ENCODE measurements at places on chromosomes 16 and 17. TPM values are rescaled to one million over a fixed set of nuclear protein-coding genes. Genes with fewer than 3 reads are reported as not detected.

CIAPIN1 gene
- total RNA-seq, result 39.5 TPM

TMEM238L gene
- total RNA-seq, result not detected

MIEF2 gene
- total RNA-seq, result 16.2 TPM

DNA sequence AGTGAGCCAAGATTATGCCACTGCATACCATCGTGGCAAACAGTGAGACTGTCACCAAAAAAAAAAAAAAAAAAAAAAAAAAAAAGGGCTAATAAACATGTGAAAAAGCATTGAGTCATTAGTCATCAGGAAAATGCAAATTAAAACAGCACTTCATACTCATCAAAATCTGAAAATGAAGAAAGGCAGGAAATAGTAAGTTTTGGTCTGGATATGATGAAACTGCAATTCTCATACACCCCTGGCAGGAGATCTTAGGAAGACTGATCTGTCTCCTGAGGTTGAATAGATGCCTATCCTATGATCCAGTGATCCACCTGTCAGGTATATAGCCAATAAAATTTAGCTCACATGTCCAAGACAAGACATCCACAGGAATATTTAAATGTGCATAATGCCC, 212.7 kb downstream of the CPPED1 start:
- no peaks in the 10 kb centered on the region for H3K4me1 ChIP-seq
- no peaks in the 10 kb centered on the region for H3K36me3 ChIP-seq
- no peak overlapping the region for H3K4me3 ChIP-seq
- no peak for DNase-seq
- H3K27me3 ChIP-seq, result no peaks in the 10 kb centered on the region

GRCh38 chr17:48038687-48039086, 1.1 kb upstream of the COPZ2 start:
- H3K36me3 ChIP-seq, result no peaks in the 10 kb centered on the region
- H3K27me3 ChIP-seq, result no peaks in the 10 kb centered on the region
- H3K4me3 ChIP-seq, result no peak overlapping the region
- no peak for DNase-seq

DNA sequence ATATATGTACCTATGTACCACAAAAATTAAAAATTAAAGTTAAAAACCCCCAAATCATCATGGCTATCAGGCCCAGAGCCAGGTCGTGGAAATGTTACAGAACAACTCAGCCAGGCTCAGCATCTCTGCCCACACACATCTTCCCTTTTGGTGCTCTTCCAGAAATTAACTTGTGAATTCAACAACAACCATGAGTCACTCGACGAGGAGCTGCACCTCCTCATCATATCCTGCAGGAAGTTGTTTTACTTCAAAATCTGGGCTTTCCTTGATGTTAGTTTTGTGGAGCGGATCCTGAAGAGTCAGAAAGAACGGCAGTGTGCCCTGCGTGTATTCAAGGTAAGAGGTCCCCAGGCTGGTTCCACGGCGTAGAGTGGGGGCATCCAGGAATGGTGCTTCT, 10.6 kb downstream of the FBXO39 start:
- no peaks in the 10 kb centered on the region for H3K36me3 ChIP-seq
- DNase-seq, result peak; percentile 28

DNA sequence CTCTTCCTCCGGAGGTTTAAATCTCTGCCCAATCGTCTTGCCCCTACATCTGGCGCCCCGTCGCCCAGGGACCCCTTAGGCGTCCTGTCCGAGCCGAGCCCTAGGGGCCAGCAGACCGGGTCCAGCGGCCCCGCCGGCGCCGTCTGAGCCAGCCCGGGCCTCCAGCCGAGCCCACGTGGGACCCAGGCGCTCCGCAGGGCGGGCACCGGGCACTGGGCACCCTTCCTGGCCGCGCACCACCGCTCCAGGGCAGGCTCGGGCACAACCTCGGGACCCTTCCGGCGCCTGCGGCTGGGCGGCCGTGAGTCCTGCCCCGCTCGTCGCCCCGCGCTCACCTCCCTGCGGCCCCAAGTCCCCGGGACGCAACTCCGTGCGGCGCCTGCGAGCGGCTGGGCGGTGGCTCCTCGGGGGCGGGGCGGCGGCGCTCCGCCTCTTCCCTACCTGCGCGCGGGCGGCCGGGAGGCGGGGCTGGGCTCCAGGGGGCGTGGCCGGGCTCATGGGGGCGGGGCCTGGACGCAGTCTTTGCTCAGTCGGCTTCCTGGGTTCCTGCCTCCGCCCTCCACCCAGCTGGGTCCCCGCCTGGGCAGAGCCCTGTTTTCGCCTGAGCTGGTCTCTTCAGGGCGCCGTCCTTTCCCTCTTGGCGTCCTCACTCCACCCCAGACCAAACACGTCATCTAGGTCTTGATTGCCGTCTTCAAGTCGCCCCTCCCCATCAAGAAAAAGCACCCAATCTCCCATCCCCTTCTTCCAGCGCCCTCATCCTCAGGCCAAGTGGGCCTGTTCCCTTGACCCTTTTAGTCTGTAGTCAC, at the start of gene RHBDF2:
TSS of gene RHBDF2 (minus strand) at position 406 of the 809 bp plus-strand sequence. CDS start 19,899 bp downstream, outside the sequence.
- peak within 1 kb of the TSS; percentile 39 for H3K4me3 ChIP-seq
- DNase-seq, result peak; percentile 70
- peaks cover 18% of the 10 kb centered on the region for H3K4me1 ChIP-seq
- H3K36me3 ChIP-seq, result no peaks in the 10 kb centered on the region
- no peak within 1 kb of the TSS for H3K27ac ChIP-seq

GRCh38 chr17:34161690-34162089, 93.4 kb upstream of the CCL2 start:
- no peak overlapping the region for H3K27ac ChIP-seq
- H3K4me3 ChIP-seq, result no peak overlapping the region
- H3K36me3 ChIP-seq, result no peaks in the 10 kb centered on the region
- DNase-seq, result no peak

DNA sequence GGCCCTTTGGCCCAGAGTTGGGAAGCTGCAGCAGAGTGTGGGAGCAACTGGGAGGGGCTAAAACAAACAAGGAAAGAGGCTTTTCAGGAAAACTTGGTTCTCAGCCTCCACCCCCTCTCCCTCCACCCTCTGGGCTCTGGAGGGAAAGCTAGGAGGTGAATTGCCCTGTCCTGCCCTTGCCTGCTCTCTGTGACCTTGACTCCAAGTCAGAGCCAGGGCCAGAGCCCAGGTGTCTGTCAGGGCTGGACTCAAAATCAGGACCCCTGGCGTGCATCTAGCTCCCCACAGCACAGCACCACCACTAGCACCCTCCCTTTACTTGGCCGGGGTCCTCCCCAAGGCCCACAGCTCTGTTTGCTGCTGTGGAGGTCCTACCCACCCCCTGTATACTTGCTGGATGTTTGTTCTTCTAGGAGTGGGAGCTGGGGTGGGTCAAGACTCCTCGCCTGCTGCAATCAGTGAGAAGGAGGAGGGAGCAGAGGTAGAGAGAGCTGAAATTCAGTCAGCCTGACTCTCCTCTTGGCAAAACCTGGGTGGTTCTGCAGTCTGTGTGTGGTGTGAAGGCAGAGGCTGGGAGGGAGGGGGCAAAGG, 2.8 kb upstream of the NR1D1 start:
- no peak overlapping the region for H3K4me3 ChIP-seq
- DNase-seq, result no peak
- no peak overlapping the region for H3K27ac ChIP-seq
- no peaks in the 10 kb centered on the region for H3K36me3 ChIP-seq
- no peaks in the 10 kb centered on the region for H3K27me3 ChIP-seq

- peaks cover 2% of the 10 kb centered on the region for H3K36me3 ChIP-seq
- H3K4me3 ChIP-seq, result no peak overlapping the region
- H3K27ac ChIP-seq, result no peak overlapping the region
- no peaks in the 10 kb centered on the region for H3K4me1 ChIP-seq
Observed at GRCh38 chr17:29483503-29483902, 83.3 kb downstream of the ABHD15 start.

- DNase-seq, result no peak
- no peaks in the 10 kb centered on the region for H3K27me3 ChIP-seq
- H3K27ac ChIP-seq, result peak overlapping the region; percentile 34
- H3K36me3 ChIP-seq, result peaks cover 5% of the 10 kb centered on the region
Observed at GRCh38 chr16:75293772-75294171, 42.3 kb upstream of the BCAR1 start.

DNA sequence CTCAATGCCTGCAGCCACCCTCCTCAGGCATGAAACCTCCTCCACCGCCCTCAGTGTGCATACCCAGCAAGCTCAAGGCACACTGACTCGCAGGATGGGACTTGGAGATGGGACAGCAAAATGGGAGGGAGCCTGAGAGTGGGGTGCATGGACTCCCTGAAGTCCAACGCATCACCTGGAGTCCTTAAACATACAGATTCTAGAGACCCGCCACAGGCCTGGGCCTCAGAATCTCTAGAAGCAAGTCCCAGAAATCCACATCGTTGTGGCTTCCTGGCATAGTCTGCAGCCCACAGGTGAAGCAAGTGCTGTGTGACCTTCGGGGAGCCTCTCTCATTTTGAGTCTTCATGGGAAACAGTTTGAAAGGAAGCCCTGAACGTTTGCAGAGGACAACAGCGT, 3.6 kb upstream of the TBX21 start:
- DNase-seq, result no peak
- H3K27ac ChIP-seq, result no peak overlapping the region
- no peaks in the 10 kb centered on the region for H3K36me3 ChIP-seq
- peaks cover 49% of the 10 kb centered on the region for H3K27me3 ChIP-seq

DNA sequence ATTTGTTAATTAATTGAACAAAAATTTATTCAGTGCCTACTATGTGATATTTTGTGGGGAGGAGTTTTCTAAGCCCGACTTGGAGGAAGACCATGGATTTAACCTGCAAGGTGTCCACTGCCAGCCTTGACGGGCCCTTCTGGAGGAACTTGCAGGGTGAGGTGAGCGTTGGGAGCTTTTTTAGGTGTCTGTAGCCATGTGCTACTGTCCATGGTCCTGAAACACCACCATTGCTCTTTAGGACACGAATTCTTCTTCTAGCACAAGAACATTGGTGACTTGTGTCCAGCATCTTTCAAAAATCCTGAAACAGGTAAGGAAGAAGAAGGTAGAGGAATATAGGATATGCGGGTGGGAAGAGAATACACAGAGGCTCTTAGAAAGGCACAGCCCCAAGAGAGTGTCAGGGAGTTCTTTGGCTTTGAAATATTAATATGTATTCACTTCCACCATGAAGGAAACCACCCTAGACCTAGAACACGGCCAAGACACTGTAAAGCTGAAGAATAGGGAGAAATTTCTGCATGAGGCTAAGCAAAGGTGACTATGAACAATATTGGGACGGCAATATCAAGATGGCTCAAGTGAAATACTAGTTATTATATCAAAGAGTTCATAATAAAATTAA, 27.9 kb upstream of the OR4D1 start:
- H3K27me3 ChIP-seq, result no peaks in the 10 kb centered on the region
- H3K4me3 ChIP-seq, result no peak overlapping the region
- H3K36me3 ChIP-seq, result no peaks in the 10 kb centered on the region
- no peaks in the 10 kb centered on the region for H3K4me1 ChIP-seq

DNA sequence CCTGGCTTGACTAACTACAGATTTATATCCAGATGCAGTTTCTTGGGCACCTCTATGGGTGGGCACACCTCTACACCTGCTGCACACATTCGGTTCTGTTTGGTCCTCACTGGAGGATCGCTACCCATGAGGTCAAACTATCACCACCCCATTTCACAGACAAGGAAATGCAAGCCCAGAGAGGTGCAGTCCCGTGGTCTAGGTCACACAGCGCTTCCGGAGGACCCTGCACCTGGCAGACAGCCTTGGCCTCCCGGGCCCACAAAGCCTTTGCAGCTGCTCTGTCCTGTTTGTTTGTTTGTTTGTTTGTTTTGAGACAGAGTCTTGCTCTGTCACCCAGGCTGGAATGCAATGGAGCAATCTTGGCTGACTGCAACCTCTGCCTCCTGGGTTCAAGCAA, 39.3 kb upstream of the JPH3 start:
- H3K36me3 ChIP-seq, result no peaks in the 10 kb centered on the region
- H3K4me1 ChIP-seq, result no peaks in the 10 kb centered on the region
- no peaks in the 10 kb centered on the region for H3K27me3 ChIP-seq
- H3K27ac ChIP-seq, result no peak overlapping the region

DNA sequence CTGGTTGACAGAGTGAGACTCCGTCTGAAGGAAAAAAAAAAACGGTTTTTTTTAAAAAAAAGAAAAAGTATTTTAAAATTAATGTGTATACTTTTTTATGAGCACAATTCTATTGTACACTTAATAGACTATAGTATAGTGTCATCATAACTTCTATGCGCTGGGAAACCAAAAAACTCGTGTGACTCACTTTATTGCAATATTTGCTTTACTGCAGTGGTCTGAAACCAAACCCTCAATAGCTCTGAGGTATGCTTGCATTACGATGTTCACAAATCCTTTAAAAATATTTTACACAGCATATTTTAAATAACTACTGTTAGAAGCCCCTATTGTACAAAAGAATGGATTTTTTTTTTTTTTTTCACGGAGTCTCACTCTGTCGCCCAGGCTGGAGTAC, 12.4 kb upstream of the MAP2K6 start:
- no peaks in the 10 kb centered on the region for H3K36me3 ChIP-seq
- H3K4me3 ChIP-seq, result no peak overlapping the region
- H3K4me1 ChIP-seq, result no peaks in the 10 kb centered on the region
- DNase-seq, result no peak
- no peak overlapping the region for H3K27ac ChIP-seq
- no peaks in the 10 kb centered on the region for H3K27me3 ChIP-seq

DNA sequence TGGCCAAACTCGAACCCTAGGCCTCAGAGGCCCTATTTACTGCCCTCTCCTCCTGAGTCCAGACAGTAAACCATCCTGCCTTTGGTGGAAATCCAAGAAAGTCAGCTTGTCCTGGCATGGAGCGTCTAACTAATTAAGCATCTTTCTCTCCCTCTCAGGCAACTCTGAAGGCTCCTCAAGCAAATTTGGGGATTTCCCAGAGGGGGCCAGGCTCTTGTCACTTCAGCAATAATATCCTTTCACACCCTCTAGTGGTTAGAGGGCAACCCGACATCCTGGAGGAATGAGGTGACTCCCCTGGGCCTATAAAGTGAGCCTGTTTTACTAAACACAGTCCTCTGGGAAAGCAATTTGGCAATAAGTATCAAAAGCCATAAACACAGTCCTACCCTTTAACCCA, 60.4 kb downstream of the NOG start:
- no peak overlapping the region for H3K27ac ChIP-seq
- no peak overlapping the region for H3K4me3 ChIP-seq
- H3K27me3 ChIP-seq, result no peaks in the 10 kb centered on the region
- H3K4me1 ChIP-seq, result no peaks in the 10 kb centered on the region
- no peaks in the 10 kb centered on the region for H3K36me3 ChIP-seq
